ENCODE measurements at places on chromosomes 4 and X. TPM values are rescaled to one million over a fixed set of nuclear protein-coding genes. Genes with fewer than 3 reads are reported as not detected.

The PIR gene
- 3.5 TPM for total RNA-seq

The GPC4 gene
- total RNA-seq = not detected

The SLC39A8 gene
- total RNA-seq = 57.0 TPM

The PDGFRA gene
- not detected for total RNA-seq

The IGFBP7 gene
- total RNA-seq = not detected

The COL4A6 gene
- not detected for total RNA-seq

The LGI2 gene
- total RNA-seq = not detected

The TMEM31 gene
- 0.53 TPM for total RNA-seq

The MAPK10 gene
- 32.0 TPM for total RNA-seq

All from OCI-LY7 (cell line).